ENCODE measurements at places on chromosomes 2 and 18.

GRCh38 chr2:200321780-200322534, 15.5 kb downstream of the SPATS2L start:
- no peak for DNase-seq

DNA sequence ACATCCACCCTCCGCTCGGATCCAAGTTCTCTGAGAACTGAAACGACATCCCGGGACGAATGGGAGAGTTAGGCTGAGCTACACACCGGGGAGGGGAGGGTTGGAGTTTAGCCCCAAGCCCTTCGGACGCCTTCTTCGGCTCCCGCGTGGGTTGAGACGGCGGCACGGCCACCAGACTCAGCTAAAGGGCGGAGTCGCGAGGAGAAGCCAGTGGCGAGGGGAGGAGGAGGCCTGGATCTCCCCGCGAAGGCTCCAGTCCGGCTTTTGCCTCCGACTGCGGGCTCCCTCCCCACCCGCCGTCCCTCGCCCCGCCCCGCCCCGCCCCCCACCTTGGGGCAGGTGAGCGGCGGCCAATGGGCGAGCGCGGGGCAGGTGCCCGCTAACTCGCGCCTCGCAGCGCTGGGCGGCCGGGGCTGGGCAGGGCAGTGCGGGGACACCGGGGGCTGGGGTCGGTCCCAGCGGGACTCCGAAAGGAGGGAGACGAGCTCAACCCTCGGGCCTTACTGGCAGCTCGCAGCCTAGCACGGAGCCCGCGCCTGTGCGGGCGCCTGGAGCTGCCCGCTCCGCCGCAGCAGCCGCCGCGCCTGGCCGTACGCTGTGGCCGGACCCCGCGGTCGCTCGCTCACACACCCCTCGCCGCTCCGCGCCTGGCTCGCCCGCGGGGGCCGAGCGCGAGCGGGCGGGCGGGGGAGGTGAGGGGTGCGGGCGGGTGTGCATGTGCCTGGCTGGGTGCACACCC, at the start of gene EMX1:
EMX1 (plus strand) TSS at position 382 of the 739 bp plus-strand sequence; CDS start at position 716, 334 bp downstream.
- peak; percentile 26 for DNase-seq

- DNase-seq: no peak
Measured at GRCh38 chr2:28868611-28869010, 1.5 kb downstream of the TRMT61B start.

DNA sequence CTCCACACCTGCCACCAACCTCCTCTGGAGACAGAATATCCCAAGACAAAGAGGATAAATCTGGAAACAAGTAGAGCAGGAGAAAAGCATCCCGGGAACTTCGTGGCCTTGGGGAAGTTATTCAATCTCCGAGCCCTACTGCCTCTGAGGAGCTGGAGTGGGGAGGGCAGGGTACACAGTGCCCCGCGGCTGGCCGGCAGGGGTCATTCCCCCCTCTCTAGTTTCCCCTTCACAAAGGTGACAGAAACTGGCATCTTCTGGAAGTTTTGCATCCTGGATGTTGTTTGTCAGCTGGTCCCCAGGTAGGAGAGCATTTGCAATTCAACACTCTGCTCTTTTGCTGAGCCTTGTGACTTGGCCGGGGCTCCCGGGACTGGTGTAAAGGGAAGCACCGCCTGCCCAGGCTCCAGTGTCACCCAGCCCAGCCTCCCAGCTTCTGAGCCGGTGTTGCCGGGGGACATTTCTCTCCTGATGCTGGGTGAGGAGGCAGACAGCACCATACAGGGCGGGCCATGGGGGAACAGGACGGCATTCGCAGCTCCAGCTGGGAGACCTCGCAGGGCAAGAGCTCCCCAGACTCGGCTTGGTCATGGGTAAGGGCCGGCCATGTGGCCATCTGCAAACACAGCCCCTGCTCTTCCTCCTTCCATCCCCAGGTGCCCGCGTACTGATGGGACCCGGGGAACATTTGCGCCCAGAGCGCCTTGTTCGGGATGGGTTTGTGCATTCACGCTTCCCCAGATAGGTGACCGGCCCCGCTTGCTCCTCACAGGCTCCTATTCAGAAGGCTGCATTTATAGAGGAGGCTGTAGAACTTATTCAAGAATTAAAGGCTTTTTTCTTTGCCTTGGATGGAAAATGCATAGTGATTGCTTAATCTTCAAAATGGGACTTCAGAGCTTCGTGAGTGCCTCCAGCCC, 7.4 kb upstream of the NTSR2 start:
- DNase-seq: no peak

Measured in stimulated activated CD4-positive, alpha-beta T cell treated with anti-CD3 and anti-CD28 coated beads, Interleukin-2, amount 100 ng/mL, for 4 hours (primary cell).